ENCODE measurements at places on chromosomes 11 and 22.

DNA sequence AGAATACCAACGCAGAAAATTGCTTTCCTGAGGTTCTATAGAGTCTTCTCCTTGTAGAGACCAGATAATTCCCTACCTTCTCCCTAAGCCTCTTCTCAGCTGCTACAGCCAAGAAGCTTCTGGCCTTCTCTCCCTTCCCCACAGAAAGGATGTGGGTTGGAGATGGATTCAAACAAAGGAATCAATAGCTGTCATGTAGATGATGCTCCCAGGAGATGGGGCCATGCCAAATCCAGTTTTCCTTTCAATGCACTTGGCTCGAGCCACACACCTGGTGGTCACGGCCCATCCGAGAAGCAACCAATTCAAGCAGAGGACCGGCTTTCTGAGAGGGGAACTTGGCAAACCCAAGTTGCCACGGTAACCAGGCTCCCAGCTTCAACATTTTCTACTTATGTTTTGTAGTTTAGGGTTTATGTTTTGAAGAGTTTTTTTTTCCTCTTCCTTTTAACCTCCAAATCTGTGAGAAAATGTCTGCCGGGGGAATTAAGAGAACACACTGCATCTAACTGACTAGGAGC lies 31.3 kb upstream of the OPCML start:
- no peak for DNase-seq

DNA sequence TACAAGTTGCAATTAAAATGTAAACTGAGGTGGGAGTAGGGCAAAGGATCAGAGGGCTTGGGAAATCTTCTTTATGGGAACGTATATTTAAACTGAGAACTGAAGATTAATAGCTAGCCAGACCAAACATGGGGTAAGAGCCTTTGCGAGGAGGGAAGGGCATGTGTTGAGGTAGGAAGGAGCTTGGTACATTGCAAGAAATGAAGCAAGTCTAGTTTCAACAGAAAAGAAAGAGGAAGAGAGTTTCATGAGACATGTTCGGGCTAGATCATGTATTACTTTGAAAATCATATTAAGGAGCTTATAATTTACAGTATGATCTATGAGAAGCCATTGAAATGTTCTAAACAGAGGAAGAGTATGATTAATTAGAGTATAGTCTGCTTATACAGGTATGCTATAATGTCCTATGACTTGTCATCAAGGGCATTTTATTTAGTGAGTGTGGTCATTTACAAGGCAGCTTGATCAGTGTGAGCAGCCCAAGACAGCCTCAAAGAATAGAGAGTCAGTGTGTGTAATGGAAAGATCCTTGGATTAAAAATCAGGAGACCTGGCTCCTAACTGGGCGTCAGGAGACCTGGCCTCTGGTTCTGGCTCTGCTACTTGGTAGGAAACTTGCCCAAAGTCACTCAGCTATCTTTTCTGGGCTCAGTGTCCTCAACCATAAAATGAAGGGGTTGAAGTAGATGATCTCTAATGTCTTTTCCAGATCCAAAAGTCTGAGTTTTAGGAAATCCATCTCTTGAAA lies 10.9 kb downstream of the GAS2 start:
- DNase-seq: no peak

GRCh38 chr11:66467034-66467659 lies 442 bp downstream of the PELI3 start:
- DNase-seq: no peak

- DNase-seq: no peak
These were observed 26.8 kb upstream of the PPP2R1B start for GRCh38 chr11:111792955-111793500.

- DNase-seq: no peak
These were observed 20.0 kb upstream of the LMO1 start for GRCh38 chr11:8283465-8284230.

GRCh38 chr22:45120931-45121330 lies 42.8 kb upstream of the NUP50 start:
- DNase-seq: no peak

GRCh38 chr11:47083913-47084312 lies 92.8 kb downstream of the ARFGAP2 start:
- DNase-seq: no peak
